ENCODE measurements at places on chromosomes 13 and 19. TPM values are rescaled to one million over a fixed set of nuclear protein-coding genes. Genes with fewer than 3 reads are reported as not detected.
A peak's percentile ranks its signal among the peaks of the same experiment; 100 is the strongest.

DNA sequence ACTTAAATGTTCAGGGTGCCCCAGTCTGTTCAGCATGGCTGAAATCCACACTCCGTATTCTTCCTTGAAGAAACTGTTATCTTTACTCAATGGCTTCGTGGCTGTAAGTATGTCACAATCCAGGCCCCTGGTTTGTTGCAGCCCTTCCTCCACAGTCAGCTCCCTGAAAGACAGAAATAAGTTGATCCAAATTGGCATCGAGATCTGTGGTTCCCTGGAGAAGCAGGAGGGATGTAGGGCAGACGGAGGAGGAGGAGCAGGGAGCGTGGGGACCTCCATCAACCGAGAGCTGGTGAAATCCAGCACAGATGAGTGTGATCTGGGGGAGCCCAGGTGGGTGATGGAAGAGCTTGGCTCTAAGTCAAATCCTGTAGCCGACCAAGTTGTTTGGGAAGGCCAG, 304 bp downstream of the TSPAN16 start:
- no peak for DNase-seq
- H3K4me1 ChIP-seq = peaks cover 7% of the 10 kb centered on the region
- no peak overlapping the region for H3K4me3 ChIP-seq

DNA sequence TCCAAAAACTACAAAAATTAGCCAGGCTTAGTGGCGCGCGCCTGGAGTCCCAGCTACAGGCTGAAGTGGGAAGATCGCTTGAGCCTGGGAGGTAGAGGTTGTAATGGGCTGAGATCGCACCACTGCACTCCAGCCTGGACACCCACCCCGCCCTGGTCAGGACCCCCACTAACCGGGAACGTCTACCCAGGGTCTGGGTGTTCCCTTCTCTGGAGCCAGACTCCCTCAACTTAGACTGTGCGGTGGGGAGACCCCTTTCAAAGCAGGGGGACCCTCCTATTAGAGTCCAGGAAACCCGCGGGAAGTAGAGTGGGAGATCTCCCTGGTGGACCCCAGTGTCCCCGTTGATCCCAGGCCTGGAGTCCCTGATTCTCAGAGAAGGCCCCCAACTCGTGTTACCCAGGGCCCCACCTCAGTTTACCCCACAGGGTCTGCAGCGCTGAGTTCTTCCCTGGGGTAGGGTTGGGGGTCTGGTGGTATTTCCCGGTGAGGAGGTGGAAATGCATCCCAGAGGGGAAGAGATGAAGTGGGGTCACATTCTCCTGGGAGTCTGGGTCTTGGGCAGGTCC, 6.1 kb upstream of the ARRDC2 start:
- H3K27me3 ChIP-seq = peaks cover 10% of the 10 kb centered on the region
- no peaks in the 10 kb centered on the region for H3K36me3 ChIP-seq
- no peak overlapping the region for H3K27ac ChIP-seq
- peaks cover 2% of the 10 kb centered on the region for H3K4me1 ChIP-seq
- peak overlapping the region; percentile 69 for H3K4me3 ChIP-seq

DNA sequence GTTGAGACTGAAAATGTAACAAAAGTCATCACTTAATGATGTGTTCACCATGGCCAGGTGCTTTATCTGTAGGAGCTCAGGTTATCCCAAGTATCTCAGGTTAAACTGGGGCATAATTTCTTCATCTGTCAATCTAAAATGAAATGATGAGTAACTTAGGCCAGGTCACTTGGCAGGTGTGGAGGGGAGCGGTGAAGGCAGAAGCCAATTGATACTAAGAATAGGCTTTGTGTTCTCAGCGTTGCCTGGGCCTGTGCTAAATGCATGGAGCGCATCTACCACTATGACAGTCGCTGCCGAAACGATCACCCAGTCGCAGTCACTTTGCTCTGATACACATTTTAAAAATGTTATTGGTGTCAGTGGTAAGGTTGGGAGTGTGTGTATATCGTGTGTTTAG, 91.6 kb downstream of the FGF9 start:
- H3K27me3 ChIP-seq = no peaks in the 10 kb centered on the region
- peaks cover 9% of the 10 kb centered on the region for H3K4me1 ChIP-seq
- H3K27ac ChIP-seq = no peak overlapping the region

DNA sequence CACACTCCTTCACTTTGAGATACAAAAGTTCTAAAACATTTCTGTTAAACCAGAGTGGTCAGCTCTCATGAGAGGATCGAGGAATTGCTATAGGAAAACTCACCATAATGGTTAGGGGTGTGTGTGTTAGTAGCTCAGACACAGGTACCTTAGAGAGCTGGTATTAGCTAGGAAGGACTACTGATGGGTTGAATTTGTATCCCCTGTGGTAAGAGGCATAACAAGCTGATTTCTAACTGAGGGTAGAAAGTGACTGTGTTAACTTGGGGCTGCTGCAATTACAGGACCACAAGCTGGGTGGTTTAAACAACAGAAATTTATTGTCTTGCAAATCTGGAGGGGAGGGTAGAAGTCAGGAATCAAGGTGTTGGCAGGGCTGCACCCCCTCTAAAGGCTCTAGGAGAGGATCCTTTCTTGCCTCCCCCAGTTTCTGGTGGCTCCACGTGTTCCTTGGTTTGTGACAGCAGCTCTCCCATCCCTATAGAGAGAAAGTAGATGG, 17.4 kb downstream of the LEUTX start:
- no peaks in the 10 kb centered on the region for H3K36me3 ChIP-seq
- peaks cover 23% of the 10 kb centered on the region for H3K27me3 ChIP-seq
- no peak overlapping the region for H3K27ac ChIP-seq

- no peaks in the 10 kb centered on the region for H3K36me3 ChIP-seq
- H3K4me1 ChIP-seq = no peaks in the 10 kb centered on the region
- no peak overlapping the region for H3K27ac ChIP-seq
- no peak overlapping the region for H3K4me3 ChIP-seq
Observed at GRCh38 chr19:54253331-54254194, 3.5 kb downstream of the LILRB5 start.

Gene FREM2
- 42.8 TPM for total RNA-seq

DNA sequence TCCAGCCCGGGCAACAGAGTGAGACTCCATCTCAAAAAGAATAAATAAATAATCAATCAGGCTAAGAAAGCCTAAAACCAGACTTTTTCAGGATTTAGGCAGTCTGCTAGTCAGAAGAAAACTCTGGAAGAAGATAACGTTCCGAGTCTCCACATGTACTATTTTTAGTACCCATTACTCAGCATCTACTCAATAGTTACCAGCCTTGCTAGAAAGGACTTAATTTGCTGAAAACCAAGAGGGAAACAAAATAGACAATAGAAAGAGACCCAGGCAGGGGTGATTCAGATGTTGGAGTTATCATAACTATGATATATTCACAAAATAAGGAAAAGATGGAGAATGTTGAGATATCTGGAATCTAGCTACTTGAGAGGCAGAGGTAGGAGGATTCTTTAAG, 3.6 kb upstream of the LIN7B start:
- H3K4me3 ChIP-seq = no peak overlapping the region
- H3K27ac ChIP-seq = no peak overlapping the region
- DNase-seq = no peak
- no peaks in the 10 kb centered on the region for H3K27me3 ChIP-seq
- peaks cover 19% of the 10 kb centered on the region for H3K36me3 ChIP-seq

- H3K27me3 ChIP-seq = peaks cover 3% of the 10 kb centered on the region
- H3K36me3 ChIP-seq = no peaks in the 10 kb centered on the region
- no peak for DNase-seq
- peaks cover 25% of the 10 kb centered on the region for H3K4me1 ChIP-seq
- peak overlapping the region; percentile 100 for H3K27ac ChIP-seq
Observed at GRCh38 chr19:51365211-51365964, 800 bp downstream of the ETFB start.

GRCh38 chr13:111664696-111665095, 344.3 kb downstream of the TEX29 start:
- H3K27ac ChIP-seq = no peak overlapping the region
- peaks cover 7% of the 10 kb centered on the region for H3K4me1 ChIP-seq
- no peaks in the 10 kb centered on the region for H3K36me3 ChIP-seq
- H3K27me3 ChIP-seq = peaks cover 17% of the 10 kb centered on the region
- H3K4me3 ChIP-seq = no peak overlapping the region

Gene PLIN3
- total RNA-seq = 77.4 TPM

DNA sequence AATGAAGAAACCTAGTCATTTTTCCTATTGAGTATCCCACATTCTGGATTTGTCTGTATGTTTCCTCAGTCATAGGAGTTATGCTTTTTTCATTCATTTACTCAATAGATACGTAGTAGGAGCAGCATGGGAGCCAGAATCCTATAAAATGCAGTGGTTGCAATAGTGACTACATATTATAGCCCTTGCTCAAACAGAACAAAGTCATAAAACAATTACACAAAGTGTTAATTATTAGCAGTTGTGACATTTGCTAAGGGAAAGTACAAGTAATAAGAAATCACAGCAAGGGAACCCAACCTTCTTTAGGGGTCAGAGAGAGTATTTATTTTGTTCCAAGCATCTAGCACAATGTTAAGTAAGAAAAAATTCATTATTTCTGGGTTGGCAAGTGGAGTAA, 27.7 kb upstream of the POU4F1 start:
- peaks cover 64% of the 10 kb centered on the region for H3K36me3 ChIP-seq
- H3K27ac ChIP-seq = no peak overlapping the region
- no peak for DNase-seq
- no peaks in the 10 kb centered on the region for H3K27me3 ChIP-seq
- no peak overlapping the region for H3K4me3 ChIP-seq

Gene NCCRP1
- 22.6 TPM for total RNA-seq

- H3K4me3 ChIP-seq = no peak overlapping the region
- DNase-seq = no peak
- peaks cover 14% of the 10 kb centered on the region for H3K4me1 ChIP-seq
- H3K27me3 ChIP-seq = peaks cover 25% of the 10 kb centered on the region
- peaks cover 4% of the 10 kb centered on the region for H3K36me3 ChIP-seq
Observed at GRCh38 chr13:77701305-77701704, 3.8 kb downstream of the SLAIN1 start.

Gene PSG6
- total RNA-seq = not detected

DNA sequence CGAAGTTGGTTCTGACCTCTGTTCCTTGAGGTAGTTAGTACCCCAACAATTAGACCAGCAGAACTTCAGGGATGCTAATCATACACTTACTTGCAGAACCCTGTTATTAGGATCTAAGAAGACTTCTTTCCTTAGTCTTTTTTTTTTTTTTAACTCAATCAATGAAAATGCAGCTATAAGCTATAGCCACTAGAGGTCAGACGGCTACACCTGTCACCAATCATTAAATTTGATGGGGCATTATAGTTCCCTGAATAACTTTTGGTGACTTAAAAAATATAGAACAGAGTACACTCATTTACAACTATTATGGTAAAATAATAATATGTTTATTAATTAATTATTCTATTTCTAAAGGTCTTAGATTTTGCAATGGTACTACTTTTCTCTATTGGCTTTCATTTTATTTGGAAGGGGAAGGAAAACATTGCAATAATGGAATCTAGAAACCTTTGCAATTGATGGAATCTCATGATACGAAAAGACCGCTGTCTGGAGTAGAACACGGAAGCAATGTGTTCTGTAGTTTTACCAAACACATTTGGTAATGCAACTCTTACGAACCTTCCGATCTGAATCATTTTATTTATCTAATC, 483.2 kb downstream of the DIAPH3 start:
- DNase-seq = no peak
- peaks cover 8% of the 10 kb centered on the region for H3K4me1 ChIP-seq
- H3K36me3 ChIP-seq = no peaks in the 10 kb centered on the region
- H3K27me3 ChIP-seq = no peaks in the 10 kb centered on the region

Gene TTC9B
- 0.48 TPM for total RNA-seq

DNA sequence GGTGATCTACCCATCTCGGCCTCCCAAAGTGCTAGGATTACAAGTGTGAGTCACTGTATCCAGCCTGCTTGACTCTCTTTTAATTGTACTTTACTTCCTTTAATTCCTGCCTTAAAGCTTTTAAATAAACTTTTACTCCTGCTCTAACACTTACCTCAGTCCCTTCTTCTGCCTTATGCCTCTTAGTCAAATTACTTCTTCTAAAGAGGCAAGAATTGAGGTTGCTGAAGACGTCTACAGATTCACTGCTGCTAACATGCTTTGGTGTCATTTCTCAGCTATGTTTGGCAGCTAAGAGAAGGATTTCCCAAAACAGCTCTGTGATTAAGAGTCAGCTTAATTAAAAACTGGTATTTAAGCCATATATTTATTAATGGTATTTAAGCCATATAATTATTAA, 32.9 kb upstream of the CD177 start:
- DNase-seq = no peak
- H3K27me3 ChIP-seq = no peaks in the 10 kb centered on the region
- no peaks in the 10 kb centered on the region for H3K36me3 ChIP-seq
- no peaks in the 10 kb centered on the region for H3K4me1 ChIP-seq
- no peak overlapping the region for H3K4me3 ChIP-seq
- no peak overlapping the region for H3K27ac ChIP-seq

DNA sequence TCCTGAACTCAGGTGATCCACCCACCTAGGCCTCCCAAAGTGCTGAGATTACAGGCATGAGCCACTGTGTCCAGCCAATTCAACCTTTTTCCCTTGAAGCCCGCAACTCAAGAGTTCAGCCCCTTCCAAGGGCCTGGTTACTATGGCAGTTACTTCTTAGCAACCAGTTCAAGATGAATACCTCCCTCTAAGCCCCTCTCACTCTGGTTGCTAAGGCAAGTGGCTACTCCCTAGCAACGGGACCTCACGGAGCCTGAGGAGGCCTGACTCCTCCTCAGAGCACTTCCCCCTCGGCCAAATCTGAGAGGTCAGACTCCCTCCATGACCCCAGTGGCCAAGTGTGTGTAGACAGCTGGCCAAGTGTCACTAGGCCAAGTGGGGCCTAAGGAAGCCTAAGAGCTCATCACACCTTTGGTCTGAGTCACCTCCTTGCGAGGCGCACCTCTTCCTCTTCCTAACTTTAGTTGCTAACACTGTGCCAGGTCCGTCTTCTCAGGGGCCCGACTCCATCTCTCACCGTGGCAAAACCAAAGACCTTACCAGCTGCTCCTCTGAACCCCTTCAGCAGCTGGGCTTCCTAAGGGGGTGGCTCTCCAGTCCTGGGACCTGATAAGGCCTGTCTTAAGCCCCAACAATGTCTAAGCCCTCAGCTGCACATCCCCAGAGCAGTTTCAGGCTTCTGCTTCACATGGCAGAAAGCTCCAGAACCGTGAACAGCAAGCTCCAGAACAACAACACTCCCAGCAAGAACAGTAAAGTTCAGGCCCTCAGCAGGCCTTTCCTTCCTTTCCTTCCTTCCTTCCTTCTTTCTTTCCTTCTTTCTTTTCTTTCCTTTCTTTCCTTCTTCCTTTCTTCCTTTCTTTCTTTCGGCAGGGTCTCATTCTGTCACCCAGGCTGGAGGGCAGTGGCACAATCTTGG, 9.6 kb downstream of the CD37 start:
- H3K4me3 ChIP-seq = no peak overlapping the region
- no peaks in the 10 kb centered on the region for H3K27me3 ChIP-seq
- no peak for DNase-seq
- H3K36me3 ChIP-seq = peaks cover 39% of the 10 kb centered on the region

DNA sequence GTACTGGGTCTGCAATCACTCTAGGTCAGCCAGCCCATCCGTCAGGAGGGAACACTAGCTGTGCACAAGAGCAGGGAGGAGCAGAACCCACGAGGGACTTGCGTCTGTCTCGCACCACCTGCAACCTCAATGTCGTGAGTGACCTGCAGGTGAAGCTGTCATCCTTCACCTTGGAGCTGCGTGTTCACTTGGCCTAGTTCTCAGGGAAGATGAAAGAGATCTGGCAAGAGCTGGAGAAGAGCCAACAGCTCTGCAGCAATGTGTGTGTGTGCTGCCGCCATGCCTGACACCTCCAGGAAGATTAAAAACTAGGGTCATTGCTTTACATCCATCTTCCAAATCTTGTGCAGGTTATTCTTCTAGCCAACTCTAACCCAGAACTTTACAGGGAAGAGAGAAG, 117.6 kb upstream of the MRI1 start:
- H3K36me3 ChIP-seq = no peaks in the 10 kb centered on the region
- H3K4me3 ChIP-seq = no peak overlapping the region
- H3K27ac ChIP-seq = no peak overlapping the region
- no peak for DNase-seq
- peaks cover 6% of the 10 kb centered on the region for H3K27me3 ChIP-seq

- H3K4me1 ChIP-seq = peaks cover 16% of the 10 kb centered on the region
- DNase-seq = no peak
- no peaks in the 10 kb centered on the region for H3K36me3 ChIP-seq
- peaks cover 83% of the 10 kb centered on the region for H3K27me3 ChIP-seq
- H3K4me3 ChIP-seq = no peak overlapping the region
Observed at GRCh38 chr19:42169486-42170413, 37.5 kb upstream of the POU2F2 start.
